ENCODE measurements at places on chromosomes 12 and 14.

DNA sequence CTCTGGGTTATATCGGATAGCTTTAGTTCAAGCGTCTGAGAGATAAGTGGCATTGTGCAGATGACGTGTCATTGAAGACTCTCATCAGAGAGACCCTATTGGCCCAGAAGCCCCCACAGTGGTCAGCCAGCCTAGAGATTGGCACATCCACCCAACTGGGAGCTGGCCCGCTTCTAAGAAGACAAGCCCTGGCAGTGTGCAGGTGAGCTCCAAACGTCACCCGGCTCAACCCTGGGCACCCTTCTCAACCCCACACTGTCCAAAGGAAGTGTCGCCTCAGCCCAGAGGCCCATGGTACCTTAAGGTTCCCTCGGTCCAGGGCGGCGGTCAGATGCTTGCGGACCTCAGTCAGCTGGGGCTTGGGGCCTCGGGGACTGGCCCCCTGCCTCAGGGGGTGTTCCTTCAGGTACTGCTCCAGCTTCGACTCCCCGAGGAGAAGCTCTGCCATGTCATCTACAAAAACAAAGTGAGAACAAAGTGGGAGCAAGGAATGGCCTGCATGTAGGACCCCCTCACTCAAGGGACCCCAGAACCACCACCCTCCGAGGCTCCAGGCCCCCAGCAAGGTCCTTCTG, 30.3 kb downstream of the TTC7B start:
- no peak for DNase-seq

DNA sequence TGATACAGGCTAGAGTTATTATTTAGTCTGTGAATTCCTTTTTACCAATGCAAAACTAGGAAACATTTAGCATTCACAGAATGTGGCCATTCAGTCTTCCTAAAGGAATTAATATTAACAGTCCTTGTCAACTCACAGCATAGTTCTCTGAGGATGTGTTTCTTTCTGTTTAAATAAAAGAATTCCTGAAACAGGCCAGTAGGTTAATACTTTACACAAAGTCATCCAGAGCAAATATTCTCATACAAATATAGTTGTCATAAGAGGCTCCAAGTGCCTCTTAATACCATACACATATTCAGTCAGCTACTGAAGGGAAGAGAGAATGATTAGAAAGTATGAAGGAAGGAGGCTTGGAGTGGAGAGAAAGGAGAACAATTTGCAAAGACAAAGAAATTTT, 120.1 kb downstream of the LMNTD1 start:
- DNase-seq: no peak

DNA sequence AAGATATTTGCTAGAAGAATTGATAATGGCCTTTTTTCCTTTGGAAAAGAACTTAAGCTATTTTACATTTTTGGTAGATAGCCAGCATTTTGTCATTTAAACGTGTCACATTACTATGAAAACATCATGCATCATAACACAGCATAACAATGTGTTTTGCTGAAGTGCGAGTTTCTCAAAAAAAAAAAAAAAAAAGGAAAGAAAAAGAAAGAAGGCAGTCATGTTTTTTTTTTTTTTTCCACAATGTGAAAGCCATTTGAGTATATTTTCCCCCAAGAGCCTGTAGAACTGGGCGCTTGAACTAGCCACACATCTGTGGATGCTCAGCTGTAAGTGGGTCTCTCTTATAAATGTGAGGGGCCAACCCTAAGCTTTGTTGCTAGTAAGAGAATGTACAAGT, 300.1 kb downstream of the AKAP6 start:
- no peak for DNase-seq

GRCh38 chr12:40105265-40105514, 691 bp downstream of the SLC2A13 start:
- no peak for DNase-seq

- no peak for DNase-seq
Measured at GRCh38 chr14:83253870-83254269, 1720.2 kb upstream of the SEL1L start.

DNA sequence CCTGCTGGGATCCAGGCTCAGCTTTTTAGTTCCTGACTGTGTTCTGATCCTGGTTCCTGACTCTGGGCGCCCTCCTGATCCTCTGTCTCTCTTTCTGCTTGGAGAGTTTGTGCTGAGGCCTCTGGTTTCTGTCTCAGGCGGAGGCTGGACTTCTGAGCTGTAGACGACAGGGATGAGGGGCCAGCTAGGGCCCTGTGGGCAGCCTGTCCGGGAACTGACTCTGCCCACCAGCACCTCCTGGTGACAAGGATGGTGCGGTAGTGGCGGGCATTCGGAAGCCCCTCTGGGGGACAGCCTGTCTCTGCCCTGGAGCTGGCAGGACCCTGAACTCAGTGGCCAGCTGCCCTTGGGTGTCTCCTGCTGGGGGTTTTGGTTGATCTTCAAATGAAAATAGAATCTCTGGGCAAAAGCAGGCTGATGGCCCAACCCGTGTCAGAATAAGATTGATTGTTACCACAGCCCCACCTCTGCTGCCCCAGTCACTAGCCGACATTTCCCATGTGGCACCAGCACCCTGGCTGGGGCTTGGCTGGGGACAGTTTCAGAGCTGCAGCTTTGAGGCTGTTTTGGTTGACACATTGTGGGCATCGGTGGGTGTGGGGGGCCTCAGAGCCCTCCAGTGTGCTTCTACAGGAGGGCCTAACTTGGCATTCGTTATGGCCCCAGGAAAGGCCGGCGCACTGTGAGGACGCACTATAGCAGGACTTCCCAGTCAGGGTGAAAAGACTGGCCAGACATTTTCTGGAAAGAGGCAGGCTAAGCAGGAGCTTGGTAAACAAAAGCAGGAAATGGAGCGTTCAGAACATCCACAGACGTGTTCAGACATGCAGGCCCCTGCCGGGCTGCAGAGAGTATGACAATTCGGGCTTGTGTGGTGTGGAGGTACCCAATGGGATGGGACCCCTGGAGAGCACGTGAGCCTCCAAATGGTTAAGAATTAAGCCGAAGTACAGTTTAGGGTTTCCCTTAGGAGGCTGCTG, 16.2 kb downstream of the KRT80 start:
- no peak for DNase-seq

DNA sequence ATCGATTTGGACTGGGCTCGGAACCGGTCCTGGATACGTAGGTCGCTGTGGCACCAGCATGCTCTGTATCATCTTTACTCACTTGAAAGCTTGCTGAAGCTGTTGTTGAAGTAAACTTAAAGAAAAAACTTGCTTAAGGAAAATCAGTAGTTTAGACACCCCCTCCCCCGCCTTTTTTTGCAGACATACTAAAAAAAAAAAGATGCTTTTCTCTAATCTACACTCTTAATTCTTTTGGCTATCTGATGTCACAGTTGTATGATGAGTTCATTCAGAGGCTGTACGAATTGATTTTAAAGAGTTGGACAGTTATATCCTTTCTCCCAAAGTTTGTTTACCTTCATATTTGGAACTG, 865 bp downstream of the FRS2 start:
- DNase-seq: no peak

DNA sequence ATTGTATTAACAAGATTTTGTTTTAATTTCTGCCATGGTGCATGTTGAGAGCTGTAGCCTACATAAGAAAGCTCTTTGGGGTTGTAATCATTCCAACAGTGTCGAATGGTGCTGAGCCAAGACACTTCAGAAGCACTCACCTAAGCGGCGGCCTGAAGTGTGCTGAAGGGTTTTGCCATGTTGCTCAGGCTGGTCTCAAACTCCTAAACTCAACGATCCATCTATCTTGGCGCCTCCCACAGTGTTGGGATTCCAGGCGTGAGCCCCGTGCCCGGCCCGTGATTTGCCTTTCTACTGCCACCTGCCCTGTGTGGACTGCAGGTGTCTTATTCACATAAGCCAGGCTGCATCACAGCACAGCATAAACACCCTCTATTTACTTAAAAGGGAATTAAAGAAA, 48.9 kb downstream of the AMN start:
- no peak for DNase-seq

DNA sequence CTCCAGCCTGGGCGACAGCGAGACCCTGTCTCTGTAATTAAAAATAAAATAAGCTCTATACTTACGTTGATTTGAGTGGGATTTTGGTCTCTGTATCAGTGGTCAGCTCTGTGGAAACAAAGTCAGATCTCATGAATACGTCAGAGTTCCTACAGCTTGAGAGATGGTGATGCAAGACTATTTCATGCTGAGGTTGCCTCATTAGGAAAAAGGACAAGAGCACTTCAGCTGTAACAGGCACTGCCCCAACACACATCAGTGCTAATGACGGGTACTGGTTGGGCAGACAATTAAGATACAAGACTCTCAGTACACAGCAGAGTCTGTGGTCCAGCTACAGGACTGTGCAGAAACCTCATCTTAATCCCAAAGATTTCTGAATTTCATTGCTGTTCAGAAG, 246.4 kb upstream of the AMIGO2 start:
- no peak for DNase-seq

GRCh38 chr12:11812241-11812585, 162.7 kb downstream of the ETV6 start:
- no peak for DNase-seq

GRCh38 chr14:88639221-88639620, 76.4 kb downstream of the ZC3H14 start:
- DNase-seq: no peak

DNA sequence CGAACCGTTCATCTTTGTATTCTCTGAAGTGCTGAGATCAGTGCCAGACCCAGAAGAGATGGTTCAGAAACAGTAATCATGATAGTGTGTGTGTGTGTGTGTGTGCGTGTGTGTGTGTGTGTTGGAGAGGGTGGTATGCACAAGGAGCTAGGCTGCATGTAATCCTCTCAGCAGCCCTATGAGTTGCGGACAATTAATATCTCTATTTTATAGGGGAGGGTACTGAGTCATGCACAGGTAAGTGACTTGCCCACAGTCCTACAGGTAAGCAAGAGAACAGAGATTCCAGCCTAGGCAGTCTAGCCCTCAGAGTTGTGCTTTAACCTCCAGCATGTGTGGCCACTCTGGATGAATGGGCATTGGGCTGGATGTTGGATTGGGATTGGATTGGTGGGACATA, 27.9 kb upstream of the TCL1A start:
- DNase-seq: no peak

GRCh38 chr14:93120517-93120916, 4.8 kb upstream of the ITPK1 start:
- DNase-seq: no peak

GRCh38 chr14:70448633-70449340, 3.2 kb upstream of the ADAM21 start:
- DNase-seq: no peak

DNA sequence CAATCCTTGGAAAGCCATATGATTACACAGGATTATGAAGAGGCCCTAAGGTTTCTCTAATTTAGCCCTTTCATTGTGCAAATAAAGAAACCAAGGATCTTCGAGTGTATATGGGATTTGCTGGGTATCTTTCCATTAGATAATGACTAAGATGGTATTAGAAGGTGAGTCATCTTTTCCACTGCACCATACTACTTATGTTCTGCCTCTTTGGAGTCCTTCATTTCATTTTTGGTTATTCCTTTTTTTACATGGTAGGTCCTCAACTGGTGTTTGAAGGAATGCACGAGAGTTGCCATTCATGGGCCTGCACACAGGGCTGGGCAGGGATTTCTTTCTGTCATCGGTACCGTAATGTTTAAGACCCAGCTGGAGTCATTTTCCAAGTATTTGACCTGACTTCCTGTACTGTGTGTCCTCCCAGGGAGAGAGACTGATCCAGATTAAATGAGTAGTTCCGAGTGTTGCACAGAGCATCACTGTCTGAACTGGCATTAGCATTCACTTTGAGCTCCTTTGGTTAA, 85.7 kb downstream of the BORCS5 start:
- DNase-seq: no peak

DNA sequence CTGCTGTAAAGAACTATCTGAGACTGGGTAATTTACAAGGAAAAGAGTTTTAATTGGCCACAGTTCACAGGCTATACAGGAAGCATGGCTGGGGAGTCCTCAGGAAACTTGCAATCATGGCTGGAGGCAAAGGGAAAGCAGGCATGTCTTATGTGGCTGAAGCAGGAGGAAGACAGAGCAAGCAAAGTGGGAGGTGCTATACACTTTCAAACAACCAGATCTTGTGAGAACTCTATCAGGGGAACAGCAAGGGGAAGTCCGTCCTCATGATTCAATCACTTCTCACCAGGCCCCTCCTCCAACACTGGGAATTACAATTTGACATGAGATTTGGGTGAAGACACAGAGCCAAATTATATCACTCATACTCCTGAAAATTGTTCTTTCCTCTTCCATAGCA, 109.5 kb upstream of the PKP2 start:
- no peak for DNase-seq

GRCh38 chr12:52418576-52419110, 12.5 kb upstream of the KRT82 start:
- DNase-seq: no peak

DNA sequence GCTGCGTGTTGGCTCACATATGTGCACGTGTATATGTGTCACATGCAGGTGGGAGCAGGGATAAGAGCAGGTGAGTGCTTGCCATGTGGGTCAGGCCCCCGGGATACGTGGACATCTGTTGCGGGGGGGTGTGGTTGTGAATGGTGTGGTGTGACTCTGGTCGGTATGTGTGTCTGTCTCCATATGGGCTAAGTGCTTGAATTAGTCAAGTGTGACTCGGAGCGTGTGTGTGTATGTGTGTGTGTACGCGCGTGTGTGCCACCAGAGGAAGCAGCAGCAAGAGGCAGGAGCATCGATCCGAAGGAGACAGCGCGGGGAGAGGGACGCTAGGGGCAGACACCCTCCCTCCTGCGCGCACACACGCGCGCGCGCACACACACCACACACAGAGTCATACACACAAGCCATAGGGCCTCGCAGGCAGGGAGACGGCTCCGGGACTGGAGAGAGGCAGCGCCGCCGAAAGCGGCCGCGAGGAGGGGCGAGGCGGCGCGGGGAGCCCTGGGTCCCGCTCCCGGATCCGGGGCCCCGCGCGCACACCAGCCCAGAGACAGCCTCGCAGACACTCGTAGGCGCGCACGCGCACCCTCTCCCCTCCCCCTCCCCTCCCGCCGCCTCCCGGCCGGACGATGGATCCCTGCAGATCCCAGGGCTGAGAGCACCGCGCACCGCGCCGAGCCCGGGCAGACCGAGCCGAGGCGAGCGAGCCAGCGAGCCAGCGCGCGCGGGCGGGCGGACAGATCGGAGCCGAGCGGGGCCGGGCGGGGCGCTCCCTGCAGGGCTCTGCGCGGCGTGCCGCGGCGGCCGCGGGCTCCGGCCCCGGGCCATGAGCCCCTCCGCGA, at the start of gene ASIC1:
Gene ASIC1 (plus strand): TSS at position 597 of the 842 bp plus-strand sequence. CDS start 1,171 bp downstream, outside the sequence.
- peak; percentile 15 for DNase-seq

- DNase-seq: no peak
Measured at GRCh38 chr12:47986832-47987231, 17.4 kb downstream of the COL2A1 start.

- no peak for DNase-seq
Measured at GRCh38 chr14:105324080-105324778, 9.7 kb downstream of the PACS2 start.

All from T-helper 22 cell (primary cell).